ENCODE measurements at places on chromosomes 5 and 9. TPM values are rescaled to one million over a fixed set of nuclear protein-coding genes. Genes with fewer than 3 reads are reported as not detected.

FGF1 gene
- 1.5 TPM for polyA plus RNA-seq

PRDM9 gene
- not detected for polyA plus RNA-seq

PTBP3 gene
- polyA plus RNA-seq, result 38.9 TPM

SMIM15 gene
- 70.4 TPM for polyA plus RNA-seq

TMEM8B gene
- polyA plus RNA-seq, result 27.1 TPM

- H3K27ac ChIP-seq, result peak overlapping the region; percentile 71
- H3K4me1 ChIP-seq, result peaks cover 14% of the 10 kb centered on the region
- H3K4me3 ChIP-seq, result no peak overlapping the region
- DNase-seq, result no peak
- H3K27me3 ChIP-seq, result no peaks in the 10 kb centered on the region
Observed at GRCh38 chr9:693201-694091, 148.1 kb upstream of the DMRT1 start.

- DNase-seq, result no peak
- H3K4me1 ChIP-seq, result no peaks in the 10 kb centered on the region
- H3K27ac ChIP-seq, result no peak overlapping the region
- H3K4me3 ChIP-seq, result no peak overlapping the region
Observed at GRCh38 chr5:8848997-8849594, 696.8 kb downstream of the SEMA5A start.

- no peak overlapping the region for H3K27ac ChIP-seq
- no peaks in the 10 kb centered on the region for H3K27me3 ChIP-seq
- no peak overlapping the region for H3K4me3 ChIP-seq
- no peaks in the 10 kb centered on the region for H3K36me3 ChIP-seq
Observed at GRCh38 chr5:116062352-116062751, 22.5 kb upstream of the COMMD10 start.

- H3K27ac ChIP-seq, result no peak overlapping the region
- no peaks in the 10 kb centered on the region for H3K36me3 ChIP-seq
- H3K4me1 ChIP-seq, result peaks cover 11% of the 10 kb centered on the region
- no peak for DNase-seq
Observed at GRCh38 chr9:88995627-88996026, 4.4 kb downstream of the S1PR3 start.

- no peak overlapping the region for H3K4me3 ChIP-seq
- no peak for DNase-seq
- H3K36me3 ChIP-seq, result no peaks in the 10 kb centered on the region
- H3K27ac ChIP-seq, result no peak overlapping the region
Observed at GRCh38 chr5:110050640-110051345, 361.1 kb downstream of the MAN2A1 start.

GRCh38 chr5:176731506-176732160, 78.7 kb upstream of the UNC5A start:
- DNase-seq, result no peak
- H3K36me3 ChIP-seq, result no peaks in the 10 kb centered on the region
- no peaks in the 10 kb centered on the region for H3K4me1 ChIP-seq
- H3K27ac ChIP-seq, result no peak overlapping the region
- H3K4me3 ChIP-seq, result no peak overlapping the region

DNA sequence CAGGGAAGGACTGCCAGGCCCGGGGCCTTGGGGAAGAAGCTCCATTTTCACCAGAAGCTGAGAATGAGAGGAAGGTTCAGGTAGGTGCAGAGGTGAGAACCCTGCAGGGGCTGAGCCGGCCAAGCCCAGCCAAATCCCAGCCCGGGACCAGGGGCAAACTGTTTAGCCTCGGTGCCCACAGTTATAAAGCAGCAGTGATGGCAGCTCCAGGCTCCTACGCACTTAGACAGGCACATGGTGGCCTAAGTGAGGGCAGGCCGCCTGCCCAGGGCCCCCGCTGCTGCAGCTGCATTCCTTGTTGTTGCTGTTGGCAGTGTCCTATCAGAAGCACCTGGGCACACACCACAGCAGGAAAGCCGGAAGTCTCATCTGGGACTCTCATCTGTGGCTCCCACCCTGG, 159.9 kb upstream of the FOXD4L5 start:
- no peaks in the 10 kb centered on the region for H3K36me3 ChIP-seq
- no peak for DNase-seq
- no peaks in the 10 kb centered on the region for H3K27me3 ChIP-seq
- no peak overlapping the region for H3K27ac ChIP-seq

DNA sequence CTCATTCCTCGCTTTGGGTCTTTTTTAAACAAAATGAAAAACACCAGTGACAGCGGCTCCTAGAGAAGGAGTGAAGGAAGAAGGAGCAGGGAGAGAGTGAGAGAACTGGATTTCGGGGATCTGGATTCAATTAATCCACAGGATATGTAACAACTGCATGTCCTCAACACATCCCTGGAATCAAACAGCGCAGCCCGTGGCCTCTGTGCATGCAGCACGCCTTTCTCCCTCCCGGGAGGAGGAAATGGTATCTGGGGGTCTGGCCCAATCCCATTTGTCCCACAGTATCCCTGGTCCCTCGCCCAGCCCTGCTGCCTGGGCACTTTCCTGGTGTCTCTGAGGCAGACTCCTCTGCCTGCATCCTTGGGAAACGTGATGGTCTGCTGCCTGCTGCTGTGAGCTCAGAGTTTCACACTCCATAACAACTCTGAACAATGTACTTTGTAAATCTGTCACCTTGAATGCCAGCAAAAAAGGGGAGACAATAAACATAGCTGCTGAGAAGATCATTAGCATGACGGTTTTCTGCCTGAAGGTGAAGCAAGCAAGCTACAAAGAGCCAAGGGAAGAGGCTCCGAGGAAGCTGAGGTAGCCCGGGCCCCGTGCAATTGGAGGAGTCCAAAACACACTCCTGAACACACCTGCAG, 56.1 kb downstream of the PTCH1 start:
- H3K4me3 ChIP-seq, result no peak overlapping the region
- no peak for DNase-seq
- peaks cover 16% of the 10 kb centered on the region for H3K4me1 ChIP-seq

DNA sequence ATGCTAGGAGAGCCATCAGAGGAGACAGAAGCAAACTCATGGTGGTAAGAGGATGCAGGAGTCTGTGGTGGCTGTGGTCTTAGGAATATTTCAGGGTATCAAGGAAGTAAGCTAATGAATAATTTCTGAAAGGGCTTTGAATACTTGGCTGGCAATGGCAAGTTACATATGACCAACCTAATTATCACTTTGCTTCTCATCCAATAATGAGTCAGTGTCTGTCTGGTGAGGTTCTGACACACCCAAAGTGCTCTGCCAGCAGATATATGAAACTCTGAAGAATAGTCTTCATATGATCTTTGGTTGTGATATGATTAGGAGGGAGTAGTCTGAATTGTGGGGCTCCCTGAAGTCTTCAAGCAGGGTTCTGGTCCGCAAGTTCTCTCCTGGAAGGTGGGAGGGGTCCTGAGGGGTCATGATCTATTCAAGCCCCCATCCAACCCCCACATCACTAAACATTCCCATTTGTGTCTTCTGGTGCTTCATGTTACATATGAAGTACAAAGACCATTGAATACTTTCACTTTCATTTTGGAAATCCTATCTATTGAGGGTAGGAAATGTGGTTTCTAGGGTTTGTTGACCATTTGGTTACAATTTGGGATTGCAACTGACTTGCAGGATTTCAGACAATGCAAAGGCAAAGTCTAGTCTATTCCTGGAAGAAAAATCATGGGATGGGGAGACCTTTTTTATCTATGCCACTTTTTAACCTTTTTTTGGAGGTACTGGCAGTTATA, 199.9 kb upstream of the CDKN2B start:
- H3K4me3 ChIP-seq, result no peak overlapping the region
- no peak overlapping the region for H3K27ac ChIP-seq
- DNase-seq, result no peak
- H3K4me1 ChIP-seq, result peaks cover 9% of the 10 kb centered on the region
- H3K36me3 ChIP-seq, result no peaks in the 10 kb centered on the region
- H3K27me3 ChIP-seq, result no peaks in the 10 kb centered on the region

- no peak for DNase-seq
- H3K36me3 ChIP-seq, result no peaks in the 10 kb centered on the region
- H3K27ac ChIP-seq, result no peak overlapping the region
Observed at GRCh38 chr9:14790628-14791027, 68.1 kb upstream of the CER1 start.

- no peak for DNase-seq
- H3K36me3 ChIP-seq, result no peaks in the 10 kb centered on the region
- H3K4me1 ChIP-seq, result no peaks in the 10 kb centered on the region
- no peak overlapping the region for H3K27ac ChIP-seq
- no peaks in the 10 kb centered on the region for H3K27me3 ChIP-seq
- no peak overlapping the region for H3K4me3 ChIP-seq
Observed at GRCh38 chr5:87872986-87873385, 395.7 kb downstream of the TMEM161B start.

GRCh38 chr9:114902786-114903524, 27.4 kb downstream of the TNFSF8 start:
- no peak overlapping the region for H3K27ac ChIP-seq
- H3K4me3 ChIP-seq, result no peak overlapping the region
- H3K36me3 ChIP-seq, result peaks cover 4% of the 10 kb centered on the region
- DNase-seq, result no peak
- peaks cover 11% of the 10 kb centered on the region for H3K4me1 ChIP-seq

- no peaks in the 10 kb centered on the region for H3K36me3 ChIP-seq
- peaks cover 5% of the 10 kb centered on the region for H3K27me3 ChIP-seq
- H3K4me3 ChIP-seq, result no peak overlapping the region
- H3K27ac ChIP-seq, result no peak overlapping the region
Observed at GRCh38 chr5:52657247-52657645, 130.5 kb upstream of the ITGA1 start.

GRCh38 chr5:34499001-34499734, 157.0 kb upstream of the RAI14 start:
- DNase-seq, result no peak
- peak overlapping the region; percentile 65 for H3K27ac ChIP-seq
- H3K4me1 ChIP-seq, result peaks cover 27% of the 10 kb centered on the region
- H3K36me3 ChIP-seq, result no peaks in the 10 kb centered on the region
- no peaks in the 10 kb centered on the region for H3K27me3 ChIP-seq
- H3K4me3 ChIP-seq, result no peak overlapping the region

Measured in left lung (tissue), 14 donors.